Gastroesophageal sphincter (tissue), 4 donors: ENCODE measurements at places on chromosomes 12 and 14. TPM values are rescaled to one million over a fixed set of nuclear protein-coding genes. Genes with fewer than 3 reads are reported as not detected.

The FGF6 gene
- total RNA-seq = not detected

The SLC6A15 gene
- 1.8 TPM for total RNA-seq

The TAMALIN gene
- 18.0 TPM for total RNA-seq

The STAC3 gene
- total RNA-seq = 0.94 TPM

The HDAC7 gene
- 56.0 TPM for total RNA-seq

The RASAL1 gene
- total RNA-seq = not detected

The FSCB gene
- not detected for total RNA-seq

The CAPRIN2 gene
- 38.3 TPM for total RNA-seq

The DLGAP5 gene
- total RNA-seq = not detected

DNA sequence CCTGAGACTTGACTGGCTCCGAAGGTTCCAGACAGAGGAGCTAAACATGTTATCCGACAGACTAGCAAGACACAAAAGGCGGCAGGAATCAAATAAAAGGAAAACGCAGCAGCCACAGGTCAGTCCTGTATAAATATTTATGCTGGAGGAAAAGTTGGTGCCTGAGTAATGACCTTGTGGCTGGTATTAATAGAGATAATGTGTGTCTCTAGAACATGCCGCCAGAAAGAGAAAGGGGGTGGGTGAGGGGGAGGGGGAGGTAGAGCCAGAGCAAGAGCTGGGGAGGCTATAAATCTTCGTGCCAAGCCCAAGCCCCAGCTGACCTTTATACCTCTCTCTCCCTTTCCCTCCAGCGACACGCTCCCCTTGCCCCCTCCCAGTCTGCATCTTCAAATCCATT is 590.4 kb downstream of the MED13L start:
- no peak overlapping the region for H3K4me3 ChIP-seq
- no peaks in the 10 kb centered on the region for H3K27me3 ChIP-seq
- H3K36me3 ChIP-seq = no peaks in the 10 kb centered on the region

- H3K27ac ChIP-seq = no peak overlapping the region
- peaks cover 9% of the 10 kb centered on the region for H3K27me3 ChIP-seq
- H3K36me3 ChIP-seq = no peaks in the 10 kb centered on the region
- no peaks in the 10 kb centered on the region for H3K4me1 ChIP-seq
- no peak for ATAC-seq
These were observed 1072.8 kb upstream of the TMEM132C start for GRCh38 chr12:127194176-127194575.

- ATAC-seq = no peak
- H3K27me3 ChIP-seq = no peaks in the 10 kb centered on the region
- no peak overlapping the region for H3K4me3 ChIP-seq
- no peak overlapping the region for H3K27ac ChIP-seq
These were observed 77.7 kb downstream of the SLC15A4 start for GRCh38 chr12:128745772-128746689.

DNA sequence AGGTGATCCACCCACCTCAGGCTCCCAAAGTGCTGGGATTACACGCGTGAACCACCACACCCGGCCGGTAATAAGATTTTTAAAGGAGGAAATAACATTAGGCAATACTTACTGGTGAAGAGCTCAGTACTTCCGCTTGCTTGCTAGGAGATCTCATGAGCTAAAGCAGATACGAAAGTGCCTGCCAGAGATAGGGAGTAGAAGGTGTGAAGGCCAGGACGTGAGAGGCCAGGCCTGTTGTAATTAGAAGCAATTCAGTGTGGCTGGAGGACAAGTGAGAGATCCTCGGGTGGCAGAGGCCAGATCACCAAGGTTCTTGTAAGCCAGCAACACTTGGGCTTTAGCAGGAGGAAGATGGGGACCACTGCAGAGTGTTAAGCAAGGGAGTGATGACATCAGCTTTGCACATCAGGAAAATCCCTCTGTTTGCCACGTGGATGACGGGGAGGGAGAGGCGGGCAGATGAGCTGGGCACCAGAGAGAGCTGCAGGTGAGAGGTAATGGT is 7.6 kb downstream of the TECPR2 start:
- H3K27me3 ChIP-seq = no peaks in the 10 kb centered on the region
- H3K4me3 ChIP-seq = no peak overlapping the region
- H3K27ac ChIP-seq = no peak overlapping the region

DNA sequence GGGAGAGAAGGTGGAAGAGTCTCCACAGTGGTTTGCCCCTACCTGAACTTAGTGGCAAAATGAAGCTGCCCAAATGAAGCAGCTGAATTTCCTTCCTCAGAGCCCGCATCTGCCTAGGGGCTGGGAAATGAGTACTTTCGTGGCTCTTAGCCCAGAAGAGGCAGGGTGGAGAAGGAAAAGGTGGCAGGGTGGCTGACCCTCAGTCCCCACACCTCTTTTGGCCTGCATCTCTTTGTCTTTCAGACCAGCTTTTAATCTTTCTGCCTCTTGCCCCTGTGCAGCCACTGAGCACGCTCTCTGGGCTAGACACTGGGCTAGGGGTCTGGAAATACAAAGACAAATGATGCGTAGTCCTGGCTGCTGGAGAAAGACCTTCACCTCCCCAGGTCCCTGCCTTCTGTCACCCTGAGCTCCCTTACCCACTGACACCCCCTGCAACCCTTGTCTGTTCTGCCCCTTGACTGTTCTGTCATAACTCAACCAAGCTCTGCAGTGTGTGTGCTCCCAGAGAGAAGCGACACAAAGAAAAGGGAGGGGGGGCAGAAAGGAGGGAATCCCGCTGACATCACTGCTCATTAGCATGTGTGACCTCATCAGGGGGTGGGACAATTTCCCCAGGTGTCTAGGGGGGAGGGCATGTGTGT is 371 bp upstream of the REM2 start:
- no peak overlapping the region for H3K27ac ChIP-seq
- no peak overlapping the region for H3K4me3 ChIP-seq
- peaks cover 9% of the 10 kb centered on the region for H3K4me1 ChIP-seq
- no peaks in the 10 kb centered on the region for H3K36me3 ChIP-seq
- ATAC-seq = no peak

GRCh38 chr12:119681111-119681510 is 13.2 kb downstream of the PRKAB1 start:
- H3K36me3 ChIP-seq = peaks cover 7% of the 10 kb centered on the region
- no peak overlapping the region for H3K27ac ChIP-seq
- H3K27me3 ChIP-seq = no peaks in the 10 kb centered on the region
- no peak overlapping the region for H3K4me3 ChIP-seq
- no peak for ATAC-seq

GRCh38 chr12:24177889-24178288 is 228.4 kb upstream of the SOX5 start:
- no peak for ATAC-seq
- no peak overlapping the region for H3K4me3 ChIP-seq
- no peaks in the 10 kb centered on the region for H3K27me3 ChIP-seq
- H3K36me3 ChIP-seq = no peaks in the 10 kb centered on the region

DNA sequence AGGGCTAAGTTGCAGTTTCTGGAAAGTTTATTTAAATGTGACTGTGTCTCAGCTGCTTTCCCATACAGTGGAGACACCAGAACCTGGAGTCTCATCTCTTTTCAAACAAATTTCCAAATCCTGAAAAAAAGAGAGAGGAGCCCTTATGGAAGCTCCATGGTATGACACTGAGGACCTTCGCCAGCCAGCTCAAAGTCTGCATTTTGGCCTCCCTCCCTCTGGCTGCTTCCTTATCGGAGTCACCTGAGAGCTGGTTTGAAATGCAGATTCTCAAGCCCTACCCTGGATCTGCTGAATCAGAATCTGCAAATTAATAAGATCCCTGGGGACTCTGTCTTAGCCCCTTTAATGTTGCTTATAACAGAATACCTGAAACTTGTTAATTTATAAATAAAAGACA is 21.7 kb upstream of the JDP2 start:
- H3K27ac ChIP-seq = no peak overlapping the region
- peaks cover 9% of the 10 kb centered on the region for H3K4me1 ChIP-seq
- no peak overlapping the region for H3K4me3 ChIP-seq

- H3K27me3 ChIP-seq = no peaks in the 10 kb centered on the region
- no peak overlapping the region for H3K4me3 ChIP-seq
- ATAC-seq = no peak
These were observed 137.4 kb downstream of the AEBP2 start for GRCh38 chr12:19576506-19577280.
